ENCODE measurements at places on chromosomes 1 and 21.

GRCh38 chr1:99704356-99704816 is 58.5 kb downstream of the PALMD start:
- H3K4me1 ChIP-seq = no peaks in the 10 kb centered on the region
- no peaks in the 10 kb centered on the region for H3K36me3 ChIP-seq
- H3K27me3 ChIP-seq = no peaks in the 10 kb centered on the region
- no peak overlapping the region for H3K27ac ChIP-seq
- DNase-seq = no peak

- no peak overlapping the region for H3K4me3 ChIP-seq
- peak overlapping the region; percentile 67 for H3K27ac ChIP-seq
- no peaks in the 10 kb centered on the region for H3K36me3 ChIP-seq
- DNase-seq = peak; percentile 93
These were observed 574.1 kb downstream of the LMO4 start for GRCh38 chr1:87902830-87903229.

GRCh38 chr1:192160196-192160595 is 1.9 kb downstream of the RGS18 start:
- no peaks in the 10 kb centered on the region for H3K27me3 ChIP-seq
- no peak overlapping the region for H3K27ac ChIP-seq
- DNase-seq = peak; percentile 36
- H3K4me1 ChIP-seq = peaks cover 40% of the 10 kb centered on the region
- peak overlapping the region; percentile 8 for H3K4me3 ChIP-seq

DNA sequence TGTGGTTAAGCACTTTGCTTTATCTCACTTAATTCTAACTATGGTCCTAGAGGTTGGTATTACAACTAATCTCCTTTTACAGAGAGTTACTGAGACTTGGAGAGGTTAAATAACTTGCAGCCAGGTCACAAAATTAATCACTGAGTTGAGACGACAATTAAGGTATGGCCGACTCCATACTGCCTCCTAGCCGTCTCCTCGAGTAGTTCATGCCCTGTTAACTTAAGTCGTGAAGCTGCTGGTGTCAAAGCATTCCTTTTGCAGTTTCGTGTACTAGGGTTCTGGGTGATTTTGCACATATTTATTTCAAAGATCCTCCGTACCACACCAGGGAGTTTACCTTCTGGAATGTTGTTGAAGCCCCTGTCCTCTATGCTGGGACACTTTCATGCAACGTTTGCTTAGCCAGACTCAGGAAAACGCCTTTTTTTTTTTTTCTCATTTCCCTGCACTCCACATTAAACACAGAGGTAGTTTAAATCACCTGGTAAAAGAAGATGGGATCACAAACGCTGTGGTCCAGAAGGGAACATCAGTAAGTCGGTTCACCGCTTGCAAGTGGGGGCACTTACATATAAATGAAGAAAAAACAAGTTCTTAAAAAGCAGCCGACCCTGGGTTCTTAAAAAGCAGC is 570 bp upstream of the NEK7 start:
- peak; percentile 89 for DNase-seq
- no peaks in the 10 kb centered on the region for H3K27me3 ChIP-seq
- H3K4me3 ChIP-seq = peak overlapping the region; percentile 94
- no peaks in the 10 kb centered on the region for H3K36me3 ChIP-seq

GRCh38 chr1:51168936-51169335 is 66.9 kb downstream of the C1orf185 start:
- H3K27me3 ChIP-seq = no peaks in the 10 kb centered on the region
- H3K36me3 ChIP-seq = no peaks in the 10 kb centered on the region
- no peak overlapping the region for H3K27ac ChIP-seq
- H3K4me3 ChIP-seq = no peak overlapping the region
- H3K4me1 ChIP-seq = no peaks in the 10 kb centered on the region
